T-helper 17 cell (primary cell): ENCODE measurements at places on chromosomes 2 and 18.

DNA sequence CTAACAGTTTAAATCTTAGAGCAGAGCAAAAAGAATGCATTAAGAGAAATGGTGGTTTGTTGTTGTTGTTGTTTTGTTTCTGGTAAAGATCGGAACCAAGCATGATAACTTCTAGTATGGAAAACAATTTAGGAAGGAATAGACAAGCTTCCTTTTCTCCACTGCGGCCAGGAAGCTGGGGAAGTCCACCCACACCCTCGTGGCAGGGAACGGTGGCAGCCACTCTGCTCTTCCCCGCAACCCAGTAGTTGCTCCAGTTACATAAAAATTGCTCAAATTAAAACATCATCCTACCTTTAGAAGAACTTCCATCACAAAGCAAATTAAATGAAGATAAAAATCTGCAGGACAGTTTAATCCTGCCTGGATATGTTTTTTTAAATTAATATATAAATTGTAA is 113.0 kb downstream of the RBMS1 start:
- H3K4me3 ChIP-seq = no peak overlapping the region
- H3K27me3 ChIP-seq = no peaks in the 10 kb centered on the region
- H3K4me1 ChIP-seq = peaks cover 61% of the 10 kb centered on the region
- no peaks in the 10 kb centered on the region for H3K36me3 ChIP-seq

DNA sequence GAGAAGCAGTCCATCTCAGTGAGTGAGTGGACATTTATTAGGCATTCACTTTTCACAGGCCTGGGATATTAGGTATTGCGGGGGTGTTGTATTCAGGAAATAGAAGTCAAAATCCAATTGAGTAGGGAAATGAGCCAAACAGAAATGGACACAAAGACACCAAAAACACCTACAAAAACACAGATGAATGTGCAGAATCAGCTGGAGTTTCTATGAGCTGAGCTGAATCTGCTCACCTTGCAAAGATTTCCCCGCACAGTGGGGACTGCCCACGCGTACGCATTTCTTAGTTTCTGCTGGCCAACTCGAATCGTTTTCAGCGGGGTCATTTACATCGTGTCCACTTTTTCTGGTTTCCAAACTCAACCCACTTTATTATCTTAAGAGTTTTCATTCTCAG is 160.0 kb downstream of the BCL2 start:
- no peaks in the 10 kb centered on the region for H3K27me3 ChIP-seq
- H3K4me3 ChIP-seq = peak overlapping the region; percentile 94
- no peak for DNase-seq

DNA sequence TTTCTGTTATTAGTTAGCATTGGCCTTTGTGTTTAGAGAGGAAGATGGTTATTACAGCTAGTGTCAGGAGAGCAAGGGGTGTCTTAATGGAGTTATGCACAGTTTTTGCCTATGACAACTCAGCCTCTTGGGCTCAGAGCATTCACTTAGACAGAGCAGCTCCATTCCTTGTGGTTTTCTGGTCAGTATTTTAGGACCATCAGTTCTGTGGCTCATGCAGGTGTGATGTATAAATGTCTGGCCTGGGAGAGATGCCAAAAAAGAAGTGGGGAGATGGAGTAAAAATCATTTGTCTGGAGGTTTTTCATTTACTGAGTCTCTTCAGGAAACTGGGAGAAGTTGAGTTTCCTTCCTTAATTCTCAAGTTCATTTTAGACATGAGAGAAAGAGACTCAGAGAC is 79.7 kb downstream of the PRKCE start:
- H3K27me3 ChIP-seq = no peaks in the 10 kb centered on the region
- H3K4me1 ChIP-seq = peaks cover 22% of the 10 kb centered on the region
- no peak overlapping the region for H3K4me3 ChIP-seq
- H3K27ac ChIP-seq = no peak overlapping the region
- no peaks in the 10 kb centered on the region for H3K36me3 ChIP-seq
- DNase-seq = no peak

DNA sequence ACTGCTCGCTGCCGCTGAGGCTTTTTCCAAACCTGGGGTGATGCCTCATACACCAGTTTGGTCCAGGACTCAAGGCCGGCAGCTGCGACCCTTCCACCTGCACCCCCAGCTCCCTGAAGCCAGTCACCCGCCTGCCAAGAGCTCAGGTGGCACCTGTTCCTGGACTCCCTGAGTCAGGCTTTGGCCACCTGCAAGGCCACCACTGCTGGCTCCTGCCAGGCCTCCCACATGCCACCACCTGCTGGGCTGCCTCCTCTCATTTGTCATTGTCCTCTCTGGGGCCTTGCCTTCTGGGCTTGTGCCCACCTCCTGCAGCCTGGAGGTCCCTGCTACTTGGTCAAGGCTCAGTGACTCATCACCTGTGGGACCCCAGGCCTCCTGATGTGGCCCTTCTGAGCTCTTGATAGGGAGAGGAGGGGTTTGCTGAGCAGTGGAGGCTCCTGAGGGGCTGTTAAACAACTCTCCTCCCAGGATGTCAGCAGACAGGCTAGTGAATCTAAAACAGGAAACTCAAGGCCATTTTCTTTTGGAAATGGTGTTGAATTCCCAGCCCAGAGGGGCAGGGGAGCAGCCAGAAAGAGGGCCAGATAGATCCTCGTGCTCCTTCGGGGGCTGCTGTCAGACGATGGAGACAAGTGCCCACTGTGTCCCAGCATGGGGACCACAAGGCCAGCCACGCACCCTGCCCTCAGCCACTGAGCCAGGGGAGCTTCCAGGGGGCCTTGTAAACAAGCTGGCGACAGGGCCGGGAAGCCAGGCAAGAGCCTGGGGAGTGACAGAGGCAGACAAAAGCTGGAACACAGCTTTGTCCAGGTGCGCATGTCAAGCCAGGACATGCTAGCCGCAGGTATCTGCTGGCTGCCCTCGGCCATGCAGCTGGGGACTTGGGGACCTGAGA is 416.8 kb downstream of the LRATD1 start:
- no peak for DNase-seq
- H3K27me3 ChIP-seq = peaks cover 13% of the 10 kb centered on the region
- H3K4me1 ChIP-seq = peaks cover 2% of the 10 kb centered on the region
- H3K4me3 ChIP-seq = no peak overlapping the region

GRCh38 chr2:12261986-12262680 is 454.6 kb upstream of the TRIB2 start:
- H3K4me3 ChIP-seq = peak overlapping the region; percentile 62
- no peak for DNase-seq
- H3K27me3 ChIP-seq = no peaks in the 10 kb centered on the region
- H3K36me3 ChIP-seq = peaks cover 3% of the 10 kb centered on the region
- H3K27ac ChIP-seq = peak overlapping the region; percentile 91

DNA sequence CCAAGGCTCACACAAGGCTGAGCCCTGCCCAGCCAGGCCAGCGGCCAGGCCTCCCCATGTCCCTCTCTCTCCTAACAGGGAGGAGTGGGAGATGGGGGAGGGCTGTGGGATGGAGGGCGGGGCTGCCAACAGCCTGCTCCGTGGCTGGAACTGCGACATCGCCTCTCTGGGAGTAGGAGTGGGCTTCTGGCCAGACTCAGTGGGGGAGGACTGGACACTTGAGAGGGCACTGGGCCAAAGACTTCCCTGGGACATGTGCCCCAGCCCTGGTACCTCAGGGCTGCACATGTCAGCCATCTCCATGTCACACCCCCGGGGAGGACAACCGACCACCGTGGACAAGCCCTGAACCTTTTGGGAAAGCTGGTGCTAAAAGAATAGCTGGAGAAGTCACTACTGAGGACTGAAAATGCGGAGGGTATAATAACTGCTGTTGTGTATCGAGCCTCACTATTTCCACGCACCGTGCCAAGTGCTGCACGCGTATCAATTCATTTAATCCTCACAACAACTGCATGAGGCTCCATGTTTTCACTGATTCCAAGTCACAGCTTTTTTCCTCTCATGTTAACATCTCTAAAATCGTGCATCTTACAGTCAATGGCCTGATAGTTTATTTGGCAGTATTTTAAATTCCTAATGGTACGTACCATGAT is 127.3 kb downstream of the MSH2 start:
- peaks cover 7% of the 10 kb centered on the region for H3K4me1 ChIP-seq
- H3K36me3 ChIP-seq = no peaks in the 10 kb centered on the region
- DNase-seq = no peak
- H3K4me3 ChIP-seq = no peak overlapping the region

GRCh38 chr2:171964308-171964707 is 35.4 kb upstream of the METAP1D start:
- H3K4me1 ChIP-seq = peaks cover 10% of the 10 kb centered on the region
- H3K27ac ChIP-seq = peak overlapping the region; percentile 32
- DNase-seq = no peak
- no peak overlapping the region for H3K4me3 ChIP-seq
- H3K27me3 ChIP-seq = no peaks in the 10 kb centered on the region
- H3K36me3 ChIP-seq = peaks cover 7% of the 10 kb centered on the region

DNA sequence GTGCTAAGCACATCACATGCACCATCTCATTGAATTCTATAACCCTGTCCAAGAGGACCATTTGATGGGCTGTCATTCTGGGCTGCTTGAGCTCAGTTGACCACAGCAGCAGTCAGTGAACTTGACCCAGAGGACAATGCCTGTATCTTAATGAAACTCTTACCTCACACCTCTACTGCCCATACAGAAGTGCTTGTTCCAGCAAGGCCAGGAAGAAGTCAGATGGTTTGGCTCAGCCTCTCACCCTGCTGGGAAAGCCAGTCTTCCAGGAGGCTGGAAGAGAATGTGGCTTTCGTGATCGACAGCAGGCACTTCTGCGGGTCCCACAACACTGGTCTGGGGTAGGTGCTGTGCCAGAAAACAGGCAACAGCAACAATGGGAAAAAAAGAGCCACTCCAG is 47.3 kb downstream of the CFAP221 start:
- peaks cover 53% of the 10 kb centered on the region for H3K27me3 ChIP-seq
- no peak overlapping the region for H3K27ac ChIP-seq
- H3K4me3 ChIP-seq = no peak overlapping the region
- DNase-seq = no peak
- peaks cover 6% of the 10 kb centered on the region for H3K4me1 ChIP-seq

- H3K36me3 ChIP-seq = no peaks in the 10 kb centered on the region
- no peak overlapping the region for H3K4me3 ChIP-seq
- H3K4me1 ChIP-seq = no peaks in the 10 kb centered on the region
- H3K27ac ChIP-seq = no peak overlapping the region
Observed at GRCh38 chr2:105660489-105660888, 84.2 kb upstream of the NCK2 start.

DNA sequence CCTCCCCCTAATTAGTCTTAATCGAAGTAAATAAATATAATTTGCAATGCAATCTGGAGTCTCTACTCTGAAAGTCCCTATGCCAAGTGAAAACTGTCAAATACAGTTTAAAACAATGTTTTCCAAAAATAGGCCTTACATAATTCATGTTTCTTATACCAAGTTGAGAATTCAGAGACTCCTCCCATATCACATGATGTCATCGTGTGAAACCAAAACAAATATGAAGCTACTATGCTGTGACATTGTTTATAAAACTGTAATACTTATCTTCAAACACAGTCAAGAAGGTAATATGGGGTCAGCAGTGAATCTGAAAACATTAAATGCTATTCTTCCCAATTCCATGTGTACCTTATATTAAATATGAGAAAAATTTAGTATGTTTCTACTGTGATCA is 940.2 kb upstream of the FANCL start:
- no peaks in the 10 kb centered on the region for H3K4me1 ChIP-seq
- H3K27me3 ChIP-seq = no peaks in the 10 kb centered on the region
- H3K36me3 ChIP-seq = no peaks in the 10 kb centered on the region
- H3K27ac ChIP-seq = no peak overlapping the region
- no peak overlapping the region for H3K4me3 ChIP-seq
